ENCODE measurements at places on chromosomes 4 and X. TPM values are rescaled to one million over a fixed set of nuclear protein-coding genes. Genes with fewer than 3 reads are reported as not detected.

The ZAR1 gene
- not detected for polyA plus RNA-seq

The TRAM1L1 gene
- 1.8 TPM for polyA plus RNA-seq

The TAF7L gene
- polyA plus RNA-seq, result not detected

The VSIG4 gene
- 19.2 TPM for polyA plus RNA-seq

The CC2D2A gene
- 5.8 TPM for polyA plus RNA-seq

The FGF5 gene
- 6.2 TPM for polyA plus RNA-seq

The TMEM144 gene
- polyA plus RNA-seq, result 2.9 TPM

The APLN gene
- polyA plus RNA-seq, result 2.8 TPM

The SPIN4 gene
- polyA plus RNA-seq, result 0.22 TPM

The USP17L17 gene
- polyA plus RNA-seq, result not detected

The RRH gene
- polyA plus RNA-seq, result not detected

The NEIL3 gene
- polyA plus RNA-seq, result not detected

The PAGE5 gene
- not detected for polyA plus RNA-seq

The RHOH gene
- 2.1 TPM for polyA plus RNA-seq

The PDLIM3 gene
- polyA plus RNA-seq, result 45.1 TPM

The GYPE gene
- 1.7 TPM for polyA plus RNA-seq

The MAP7D2 gene
- polyA plus RNA-seq, result 0.41 TPM

The TCEAL5 gene
- polyA plus RNA-seq, result 0.31 TPM

The C4orf50 gene
- polyA plus RNA-seq, result 0.03 TPM

The ZCCHC18 gene
- 0.36 TPM for polyA plus RNA-seq

Measured in adipose tissue (tissue), 3 donors.